Stimulated activated CD8-positive, alpha-beta memory T cell treated with anti-CD3 and anti-CD28 coated beads, Interleukin-2, amount 100 ng/mL, for 1 hour (primary cell): ENCODE measurements at places on chromosomes 7 and 10.

GRCh38 chr7:150586068-150586784 is 19.0 kb downstream of the GIMAP4 start:
- no peak for DNase-seq

- DNase-seq, result no peak
Observed at GRCh38 chr7:157476201-157476600, 139.4 kb downstream of the DNAJB6 start.

- DNase-seq, result no peak
Observed at GRCh38 chr7:37410305-37411229, 38.1 kb downstream of the ELMO1 start.

- no peak for DNase-seq
Observed at GRCh38 chr10:11170993-11171851, 153.6 kb downstream of the CELF2 start.

DNA sequence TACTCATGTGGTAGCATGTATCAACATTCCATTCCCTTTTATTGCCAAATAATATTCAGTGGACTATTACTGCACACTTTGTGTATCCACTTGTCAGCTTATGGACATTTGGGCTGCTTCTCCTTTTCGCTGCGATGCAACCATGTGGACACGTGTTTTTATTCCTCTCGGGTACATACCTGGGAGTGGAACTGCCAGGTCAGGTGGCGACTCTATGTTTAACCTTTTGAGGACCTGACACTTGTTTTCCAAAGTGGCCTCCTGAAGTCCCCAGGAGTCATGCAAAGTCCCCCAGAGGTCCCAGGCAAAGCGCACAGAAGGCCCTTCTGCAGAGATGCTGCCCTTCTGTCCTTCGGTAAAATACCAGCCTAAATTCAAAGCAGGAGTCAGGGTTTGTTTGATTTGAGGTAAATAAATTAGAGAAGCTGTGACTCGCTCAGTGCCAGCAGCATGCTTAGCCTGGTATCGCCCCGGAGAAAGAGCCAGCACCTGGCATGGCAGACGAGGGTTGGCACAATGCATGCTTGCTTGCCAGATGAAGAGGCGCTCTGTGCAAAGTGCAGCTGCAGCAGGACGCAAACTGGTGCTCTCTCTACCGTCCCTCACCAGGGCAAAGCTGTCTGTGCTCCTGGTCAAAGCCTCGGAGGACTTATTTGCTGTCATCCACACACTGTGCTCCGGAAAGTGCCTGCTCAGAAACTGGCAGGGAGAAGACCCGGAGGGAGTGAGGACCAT is 37.8 kb downstream of the HIPK2 start:
- DNase-seq, result no peak

- DNase-seq, result no peak
Observed at GRCh38 chr7:5514440-5515035, 90.9 kb upstream of the TNRC18 start.
